Aorta (tissue), 5 donors: ENCODE measurements at places on chromosomes 2 and 18. TPM values are rescaled to one million over a fixed set of nuclear protein-coding genes. Genes with fewer than 3 reads are reported as not detected.

The C2orf15 gene
- not detected for total RNA-seq

GRCh38 chr2:232444409-232445148 lies 11.4 kb upstream of the ALPI start:
- no peaks in the 10 kb centered on the region for H3K27me3 ChIP-seq
- no peak overlapping the region for H3K27ac ChIP-seq
- H3K36me3 ChIP-seq: no peaks in the 10 kb centered on the region
- DNase-seq: no peak

- no peak overlapping the region for H3K4me3 ChIP-seq
- H3K4me1 ChIP-seq: peaks cover 2% of the 10 kb centered on the region
- no peak for DNase-seq
Observed at GRCh38 chr18:44811572-44812125, 131.0 kb downstream of the SETBP1 start.

DNA sequence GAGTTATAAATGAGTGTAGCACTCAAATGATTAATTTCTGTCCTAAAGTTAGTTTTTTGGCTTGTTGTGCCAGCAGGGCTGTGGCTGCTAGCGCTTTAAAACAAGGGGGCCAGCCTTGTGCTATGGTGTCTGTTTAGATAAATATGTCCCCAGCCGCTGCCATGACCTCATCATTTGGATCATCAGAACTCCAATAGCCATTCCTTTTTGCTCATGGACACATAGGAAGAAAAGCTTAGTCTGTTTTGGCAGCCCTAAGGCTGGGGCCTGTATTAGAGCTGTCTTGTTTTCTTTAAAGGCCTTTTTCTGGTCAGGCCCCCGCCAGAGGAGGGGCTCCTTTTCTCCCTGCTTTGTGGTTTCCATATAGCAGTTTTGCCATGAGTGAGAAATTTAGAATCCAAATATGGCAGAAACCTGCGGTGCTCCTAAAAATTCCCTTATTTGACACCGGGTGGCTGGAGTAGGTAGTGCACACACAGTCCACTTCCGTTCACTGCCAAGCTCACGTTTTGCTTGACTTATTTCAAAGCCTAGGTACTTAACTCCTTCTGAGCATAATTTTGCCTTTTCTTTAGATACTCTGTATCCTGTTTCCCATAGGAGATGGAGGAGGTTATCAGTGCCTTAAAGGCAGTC lies 60.4 kb upstream of the SLC35G4 start:
- H3K4me1 ChIP-seq: no peaks in the 10 kb centered on the region
- no peak for DNase-seq
- H3K36me3 ChIP-seq: no peaks in the 10 kb centered on the region
- no peaks in the 10 kb centered on the region for H3K27me3 ChIP-seq
- no peak overlapping the region for H3K4me3 ChIP-seq

DNA sequence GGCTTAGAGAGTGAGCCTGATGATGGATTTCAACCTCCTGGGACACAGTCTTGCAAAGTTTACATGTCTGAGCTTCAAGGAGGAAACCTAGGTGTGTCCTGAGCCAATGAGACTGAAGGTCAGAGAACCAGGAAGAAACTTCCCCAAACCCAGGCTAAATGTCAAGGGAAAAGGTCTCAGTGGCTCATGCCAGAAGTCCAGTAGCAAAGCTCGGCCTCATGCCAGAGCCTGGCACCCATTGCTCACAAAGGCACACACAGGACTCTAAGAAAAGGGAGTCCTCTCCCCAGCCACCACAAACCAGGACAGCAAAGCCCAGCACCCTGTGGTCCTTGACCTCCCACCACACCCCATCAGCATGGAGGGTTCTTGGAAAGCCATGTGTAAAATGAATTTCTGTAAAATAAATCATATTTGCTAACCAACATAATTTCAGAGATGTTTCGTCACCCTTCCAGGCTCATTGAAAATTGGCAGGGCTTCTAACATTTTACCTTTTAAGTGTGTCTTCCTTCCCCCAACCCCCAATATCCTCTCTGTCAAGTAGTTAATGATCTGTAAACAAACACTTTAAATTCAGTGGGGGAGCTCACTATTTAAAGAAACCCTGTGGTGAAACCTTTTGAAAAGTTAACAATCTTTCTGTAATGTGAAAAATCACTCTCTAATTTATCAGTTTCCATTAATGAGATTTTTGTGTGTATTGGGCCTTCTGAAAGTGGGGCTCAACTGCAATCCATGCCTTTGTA lies 77.1 kb downstream of the BCL11A start:
- no peak for DNase-seq
- H3K27me3 ChIP-seq: no peaks in the 10 kb centered on the region
- H3K27ac ChIP-seq: no peak overlapping the region

DNA sequence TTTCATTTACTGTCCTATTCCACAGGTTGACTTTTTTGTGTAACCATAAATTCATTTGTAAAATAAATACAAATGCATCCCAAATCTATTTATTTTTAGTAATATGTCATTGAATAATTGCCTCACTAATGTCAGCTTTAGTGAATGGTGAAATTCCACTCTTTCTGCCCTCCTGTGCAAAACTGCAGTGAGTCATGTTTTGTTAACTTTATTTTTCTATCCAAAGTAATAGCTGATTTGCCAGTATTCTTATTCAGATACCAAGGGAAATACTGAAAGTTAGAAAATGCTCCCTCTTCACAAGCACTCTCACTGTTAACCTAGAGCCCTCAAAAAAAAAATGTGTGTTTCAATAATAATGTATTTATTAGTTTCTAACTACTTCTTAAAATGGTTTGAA lies 322.8 kb downstream of the RIT2 start:
- DNase-seq: no peak
- no peaks in the 10 kb centered on the region for H3K27me3 ChIP-seq
- no peak overlapping the region for H3K27ac ChIP-seq
- no peak overlapping the region for H3K4me3 ChIP-seq

- no peaks in the 10 kb centered on the region for H3K27me3 ChIP-seq
- H3K4me3 ChIP-seq: no peak overlapping the region
- H3K36me3 ChIP-seq: no peaks in the 10 kb centered on the region
- no peaks in the 10 kb centered on the region for H3K4me1 ChIP-seq
- no peak overlapping the region for H3K27ac ChIP-seq
Observed at GRCh38 chr2:124959581-124959980, 934.5 kb downstream of the CNTNAP5 start.

GRCh38 chr2:217049956-217050355 lies 190.1 kb upstream of the TNP1 start:
- H3K27ac ChIP-seq: no peak overlapping the region
- H3K4me1 ChIP-seq: peaks cover 5% of the 10 kb centered on the region
- DNase-seq: no peak
- H3K4me3 ChIP-seq: no peak overlapping the region
- H3K36me3 ChIP-seq: no peaks in the 10 kb centered on the region

DNA sequence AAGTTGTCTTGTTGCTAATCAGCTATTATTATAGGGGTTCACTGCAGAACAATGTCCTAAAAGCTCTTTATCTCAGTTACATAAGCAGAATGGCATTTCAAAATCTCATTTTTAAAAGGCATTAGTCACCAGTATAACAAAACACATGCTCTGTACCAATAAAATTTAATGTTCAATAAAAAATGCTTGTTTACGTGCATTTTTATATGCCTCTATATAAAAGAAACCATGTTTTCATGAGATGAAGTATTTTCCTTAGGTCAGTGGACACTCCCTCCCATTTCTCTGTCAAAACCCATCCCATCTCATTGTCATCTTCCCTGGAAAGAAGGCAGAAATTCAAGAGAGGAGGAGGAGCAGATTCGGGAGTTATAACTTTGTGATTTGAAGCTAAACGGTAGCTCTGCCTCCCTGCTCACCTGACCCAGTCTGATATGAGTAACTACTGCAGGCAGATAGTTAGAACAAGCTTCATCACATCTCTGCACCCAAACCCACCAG lies 231.9 kb upstream of the SIX2 start:
- H3K27me3 ChIP-seq: no peaks in the 10 kb centered on the region
- DNase-seq: no peak
- H3K4me1 ChIP-seq: no peaks in the 10 kb centered on the region
- peak overlapping the region; percentile 4 for H3K27ac ChIP-seq

The ENOSF1 gene
- total RNA-seq: 88.3 TPM

The CCDC150 gene
- total RNA-seq: 3.3 TPM

- no peak overlapping the region for H3K27ac ChIP-seq
- DNase-seq: no peak
- H3K4me3 ChIP-seq: no peak overlapping the region
- no peaks in the 10 kb centered on the region for H3K27me3 ChIP-seq
- no peaks in the 10 kb centered on the region for H3K36me3 ChIP-seq
Observed at GRCh38 chr2:6341588-6342129, 524.0 kb downstream of the CMPK2 start.

The IL36A gene
- not detected for total RNA-seq

GRCh38 chr2:2182551-2183071 lies 148.5 kb downstream of the MYT1L start:
- H3K4me3 ChIP-seq: no peak overlapping the region
- no peaks in the 10 kb centered on the region for H3K27me3 ChIP-seq
- no peaks in the 10 kb centered on the region for H3K4me1 ChIP-seq
- DNase-seq: no peak

- no peak for DNase-seq
- H3K4me1 ChIP-seq: no peaks in the 10 kb centered on the region
- H3K4me3 ChIP-seq: no peak overlapping the region
- no peaks in the 10 kb centered on the region for H3K27me3 ChIP-seq
- H3K27ac ChIP-seq: no peak overlapping the region
Observed at GRCh38 chr2:169623235-169623634, 39.1 kb downstream of the PPIG start.

DNA sequence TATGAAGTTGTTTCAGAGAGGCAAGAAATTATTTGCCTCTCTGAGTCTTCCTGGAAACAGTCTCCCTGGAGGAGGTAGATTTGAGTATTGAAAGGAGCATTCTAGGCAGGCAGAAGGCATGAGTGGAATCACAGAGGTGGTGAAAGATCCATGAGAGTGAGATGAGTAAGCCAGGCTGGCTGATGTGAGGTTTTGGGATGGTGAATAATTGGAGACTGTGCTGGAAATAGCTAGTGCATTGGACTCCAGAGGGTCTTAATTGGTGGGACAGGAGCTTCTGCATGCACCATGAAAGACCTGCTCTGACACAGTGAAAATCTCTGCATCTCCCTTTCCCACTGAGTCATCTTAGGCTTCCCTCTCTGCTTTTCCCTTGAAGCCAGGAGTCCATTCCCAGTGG lies 46.3 kb downstream of the CDC42EP3 start:
- H3K4me1 ChIP-seq: peaks cover 4% of the 10 kb centered on the region
- no peaks in the 10 kb centered on the region for H3K36me3 ChIP-seq
- no peak overlapping the region for H3K4me3 ChIP-seq
- no peaks in the 10 kb centered on the region for H3K27me3 ChIP-seq
- no peak for DNase-seq
- H3K27ac ChIP-seq: peak overlapping the region; percentile 20

GRCh38 chr18:79790996-79791972 lies 6.5 kb upstream of the KCNG2 start:
- H3K4me1 ChIP-seq: no peaks in the 10 kb centered on the region
- H3K36me3 ChIP-seq: no peaks in the 10 kb centered on the region
- DNase-seq: peak; percentile 56
- H3K4me3 ChIP-seq: no peak overlapping the region
- H3K27me3 ChIP-seq: no peaks in the 10 kb centered on the region

DNA sequence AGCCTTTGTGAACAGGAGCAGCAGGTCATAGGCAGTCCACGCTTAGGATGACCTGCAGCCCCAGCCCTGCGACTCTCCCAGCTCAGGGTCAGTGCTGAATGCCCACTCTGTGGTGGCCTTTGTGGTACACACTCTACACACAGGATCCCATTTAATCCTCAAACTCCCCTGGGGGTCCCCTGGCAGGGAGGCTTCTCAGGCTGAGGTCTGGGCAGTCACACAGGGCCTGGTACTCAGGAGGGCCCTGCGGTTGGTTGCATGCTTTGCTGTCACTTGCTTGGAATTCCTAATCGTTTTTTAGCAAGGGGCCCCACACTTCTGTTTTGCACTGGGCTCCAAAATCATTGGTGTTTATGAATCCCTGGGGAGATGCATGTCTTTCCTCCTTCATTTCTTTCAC lies 113.0 kb downstream of the EML6 start:
- no peaks in the 10 kb centered on the region for H3K4me1 ChIP-seq
- no peak overlapping the region for H3K27ac ChIP-seq
- DNase-seq: no peak
- H3K4me3 ChIP-seq: no peak overlapping the region
- no peaks in the 10 kb centered on the region for H3K36me3 ChIP-seq

The KIAA2012 gene
- total RNA-seq: not detected

DNA sequence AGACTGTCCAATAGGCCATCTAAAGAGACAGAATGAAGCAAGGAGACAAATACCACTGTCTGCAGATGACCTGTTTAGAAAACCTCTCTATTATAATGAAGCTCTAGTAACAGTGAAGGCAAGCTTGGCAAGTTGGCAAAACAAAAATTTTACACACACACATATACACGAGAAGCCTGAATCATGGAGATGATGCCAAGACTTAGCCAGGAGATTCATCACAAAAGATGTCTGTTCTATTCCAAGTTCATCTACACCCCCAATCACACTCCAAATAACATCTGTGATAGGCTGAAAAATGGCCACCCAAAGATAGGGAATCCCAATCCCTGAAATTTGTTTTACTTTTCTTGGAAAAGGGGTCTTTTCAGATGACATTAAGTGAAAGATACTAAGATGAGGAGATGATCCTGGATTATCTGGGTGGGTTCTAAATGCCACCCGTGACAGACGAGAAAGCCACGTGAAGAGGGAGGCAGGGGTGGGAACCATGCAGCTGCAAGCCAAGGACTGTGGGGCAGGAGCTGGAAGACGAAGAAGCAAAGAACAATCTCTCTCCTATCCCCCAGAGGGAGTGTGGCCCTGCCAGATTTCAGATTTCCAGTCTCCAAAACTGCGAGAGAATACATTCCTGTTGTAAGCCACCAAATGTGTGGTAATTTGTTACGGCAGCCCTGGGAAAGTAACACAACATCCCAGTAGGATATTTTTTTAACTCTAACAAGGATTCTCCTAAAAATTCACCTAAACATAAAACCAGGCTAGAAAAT lies 20.0 kb downstream of the HDLBP start:
- H3K36me3 ChIP-seq: no peaks in the 10 kb centered on the region
- H3K27ac ChIP-seq: no peak overlapping the region
- no peaks in the 10 kb centered on the region for H3K4me1 ChIP-seq
- no peak for DNase-seq
- no peak overlapping the region for H3K4me3 ChIP-seq

GRCh38 chr2:172722481-172722880 lies 13.2 kb upstream of the RAPGEF4 start:
- no peak for DNase-seq
- no peaks in the 10 kb centered on the region for H3K4me1 ChIP-seq
- H3K4me3 ChIP-seq: no peak overlapping the region
- no peak overlapping the region for H3K27ac ChIP-seq
- H3K27me3 ChIP-seq: no peaks in the 10 kb centered on the region
- H3K36me3 ChIP-seq: no peaks in the 10 kb centered on the region

The CDCA7 gene
- total RNA-seq: 2.8 TPM

DNA sequence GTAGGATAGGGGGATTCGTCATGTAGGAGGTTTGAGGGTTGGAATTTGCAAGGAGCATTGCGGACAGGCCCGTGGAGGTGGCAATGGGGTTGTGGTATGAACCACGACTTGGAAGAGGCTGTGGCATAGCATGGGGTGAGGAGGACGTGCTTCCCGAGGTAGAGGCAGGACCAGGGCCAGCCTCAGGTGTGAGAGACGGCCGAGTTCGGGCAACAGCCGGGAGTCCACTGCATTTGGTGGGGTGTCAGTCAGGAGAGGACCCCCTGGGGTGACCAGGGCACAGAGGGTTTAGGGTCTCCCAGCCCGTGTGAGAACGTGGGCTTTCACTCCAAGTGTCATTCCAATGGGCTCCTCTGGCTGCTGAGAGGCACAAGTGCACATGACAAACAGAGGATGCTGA lies 339.0 kb downstream of the EIPR1 start:
- H3K27ac ChIP-seq: no peak overlapping the region
- no peaks in the 10 kb centered on the region for H3K4me1 ChIP-seq
- peak; percentile 18 for DNase-seq
- no peaks in the 10 kb centered on the region for H3K27me3 ChIP-seq
- H3K36me3 ChIP-seq: no peaks in the 10 kb centered on the region

The LRRC30 gene
- not detected for total RNA-seq

The MAL gene
- 1.9 TPM for total RNA-seq

The SULT1C2 gene
- 2.8 TPM for total RNA-seq

The TCF23 gene
- 1.1 TPM for total RNA-seq

The SLC23A3 gene
- total RNA-seq: 7.3 TPM
